ENCODE measurements at places on chromosomes 16 and 17. TPM values are rescaled to one million over a fixed set of nuclear protein-coding genes. Genes with fewer than 3 reads are reported as not detected.

TEKT1 gene
- total RNA-seq = not detected

PRAC1 gene
- total RNA-seq = 0.88 TPM

FNDC8 gene
- not detected for total RNA-seq

CNGB1 gene
- not detected for total RNA-seq

MYH13 gene
- not detected for total RNA-seq

FOXJ1 gene
- not detected for total RNA-seq

MT1H gene
- not detected for total RNA-seq

KRTAP1-5 gene
- 31.8 TPM for total RNA-seq

DDX5 gene
- total RNA-seq = 309 TPM

PRSS53 gene
- 2.7 TPM for total RNA-seq

RAB37 gene
- under 0.01 TPM for total RNA-seq

INCA1 gene
- total RNA-seq = 0.36 TPM

EFCAB13 gene
- 6.9 TPM for total RNA-seq

NPIPB12 gene
- 30.4 TPM for total RNA-seq

BCL6B gene
- total RNA-seq = not detected
